ENCODE measurements at places on chromosomes 12 and 14.

- no peak for DNase-seq
Observed at GRCh38 chr12:112447106-112447505, 28.4 kb downstream of the PTPN11 start.

DNA sequence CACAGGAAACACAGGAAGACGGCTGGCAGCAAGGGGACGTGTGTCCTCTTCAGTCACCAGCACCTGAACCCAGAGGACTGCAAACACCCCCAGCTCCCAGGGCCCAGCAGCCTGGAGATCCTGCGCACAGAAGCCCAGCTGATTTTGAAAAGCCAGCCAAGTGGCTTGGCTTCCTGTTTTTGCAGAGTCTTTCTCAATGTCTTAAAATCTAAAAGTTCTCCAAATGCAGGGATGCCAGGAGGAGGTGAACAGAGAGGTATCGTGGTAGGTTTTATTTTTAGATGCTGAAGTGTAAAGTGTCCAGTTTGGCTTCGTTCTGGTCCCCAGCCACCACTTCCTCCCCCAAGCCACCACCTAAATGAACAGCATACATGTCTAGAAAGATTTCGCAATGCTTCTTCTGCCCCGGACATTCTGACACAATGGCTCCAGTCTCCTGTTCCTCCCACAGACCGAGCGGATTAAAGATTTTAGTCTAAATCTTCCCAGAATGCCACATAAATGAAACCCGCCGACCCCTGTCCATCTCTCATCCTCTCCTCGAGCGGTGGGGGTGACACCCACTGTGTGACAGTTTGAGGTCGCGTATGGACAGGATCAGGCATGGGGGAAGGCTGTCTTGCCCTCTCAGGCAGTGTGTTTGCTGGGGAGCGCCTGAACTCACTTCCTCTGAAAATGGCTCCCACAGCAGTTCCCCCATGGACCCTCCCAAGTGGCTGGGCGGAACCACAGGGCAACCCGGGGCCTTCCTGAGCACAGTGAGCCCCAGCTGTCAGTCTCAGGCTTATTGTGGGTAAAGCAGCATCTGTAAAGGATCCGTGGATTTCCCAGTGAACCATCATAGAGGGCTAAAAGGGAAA, 41.6 kb downstream of the ITPK1 start:
- DNase-seq, result no peak

GRCh38 chr12:79929065-79929464, 5.8 kb downstream of the PPP1R12A start:
- no peak for DNase-seq

GRCh38 chr12:11672256-11673191, 23.1 kb downstream of the ETV6 start:
- no peak for DNase-seq

DNA sequence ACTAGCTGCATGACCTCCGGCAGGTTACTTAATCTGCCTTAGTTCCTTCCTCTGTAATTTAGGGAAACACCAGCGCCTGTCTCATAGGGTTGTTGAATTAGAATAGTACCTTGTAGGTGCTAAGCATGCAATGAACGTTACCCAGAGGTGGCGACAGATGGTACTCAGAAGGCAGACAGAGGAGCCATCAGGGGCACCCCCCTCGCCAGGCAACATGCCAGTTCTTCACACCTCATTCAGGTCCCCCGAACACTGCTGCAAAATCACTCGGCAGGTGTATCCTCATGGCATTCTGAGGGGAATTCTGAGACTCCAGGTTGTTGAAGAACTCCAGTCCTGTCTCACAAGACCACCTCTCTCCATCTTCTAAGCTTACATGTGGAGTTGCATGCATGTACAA, 10.1 kb downstream of the ISM2 start:
- no peak for DNase-seq

GRCh38 chr14:63452796-63453195, 90.4 kb downstream of the PPP2R5E start:
- no peak for DNase-seq
